Stimulated activated CD8-positive, alpha-beta memory T cell treated with anti-CD3 and anti-CD28 coated beads, Interleukin-12 subunit alpha, Interleukin-12 subunit beta, amount 100 ng/mL, for 4 hours (primary cell): ENCODE measurements at places on chromosomes 7 and 10.

DNA sequence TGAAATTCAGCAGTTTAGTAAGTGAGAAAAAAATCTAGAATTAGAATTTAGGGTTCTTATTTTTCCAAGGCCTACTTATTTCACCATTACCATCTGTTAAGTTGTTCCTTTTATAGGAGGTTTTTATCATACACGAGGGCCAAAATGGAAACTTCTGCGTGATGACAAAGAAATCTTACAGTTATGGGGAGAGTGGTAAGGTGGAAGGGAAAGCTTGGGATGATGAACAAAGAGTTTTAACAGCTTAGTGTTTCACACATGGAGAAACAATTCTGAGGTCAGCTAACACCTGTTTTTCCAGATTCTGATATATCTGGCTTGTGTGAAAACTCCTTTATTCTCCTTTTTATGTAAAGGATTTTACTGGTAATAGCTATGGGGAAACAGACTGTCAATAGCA lies 49.8 kb upstream of the SEMA3C start:
- DNase-seq = no peak

- no peak for DNase-seq
Measured at GRCh38 chr10:60488111-60488669, 98.5 kb upstream of the ANK3 start.

DNA sequence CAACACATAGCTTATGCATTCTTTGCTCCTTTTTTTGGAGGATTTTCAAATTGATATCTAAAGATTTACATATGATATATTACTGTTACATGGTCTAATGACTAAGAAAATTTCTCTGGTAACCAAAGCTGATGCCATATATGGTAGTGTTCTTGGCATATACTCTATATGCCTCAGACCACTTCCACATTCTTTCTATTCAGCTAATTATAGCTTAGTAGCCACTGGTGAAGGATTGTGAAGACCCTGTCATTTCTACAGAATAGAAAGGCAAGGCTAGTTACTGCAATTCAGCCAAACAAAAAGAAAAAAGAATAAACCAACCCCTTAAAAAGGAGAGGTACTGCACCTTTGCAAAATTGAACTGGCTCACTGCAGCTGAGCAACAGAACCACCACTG lies 3.7 kb downstream of the PURB start:
- no peak for DNase-seq

DNA sequence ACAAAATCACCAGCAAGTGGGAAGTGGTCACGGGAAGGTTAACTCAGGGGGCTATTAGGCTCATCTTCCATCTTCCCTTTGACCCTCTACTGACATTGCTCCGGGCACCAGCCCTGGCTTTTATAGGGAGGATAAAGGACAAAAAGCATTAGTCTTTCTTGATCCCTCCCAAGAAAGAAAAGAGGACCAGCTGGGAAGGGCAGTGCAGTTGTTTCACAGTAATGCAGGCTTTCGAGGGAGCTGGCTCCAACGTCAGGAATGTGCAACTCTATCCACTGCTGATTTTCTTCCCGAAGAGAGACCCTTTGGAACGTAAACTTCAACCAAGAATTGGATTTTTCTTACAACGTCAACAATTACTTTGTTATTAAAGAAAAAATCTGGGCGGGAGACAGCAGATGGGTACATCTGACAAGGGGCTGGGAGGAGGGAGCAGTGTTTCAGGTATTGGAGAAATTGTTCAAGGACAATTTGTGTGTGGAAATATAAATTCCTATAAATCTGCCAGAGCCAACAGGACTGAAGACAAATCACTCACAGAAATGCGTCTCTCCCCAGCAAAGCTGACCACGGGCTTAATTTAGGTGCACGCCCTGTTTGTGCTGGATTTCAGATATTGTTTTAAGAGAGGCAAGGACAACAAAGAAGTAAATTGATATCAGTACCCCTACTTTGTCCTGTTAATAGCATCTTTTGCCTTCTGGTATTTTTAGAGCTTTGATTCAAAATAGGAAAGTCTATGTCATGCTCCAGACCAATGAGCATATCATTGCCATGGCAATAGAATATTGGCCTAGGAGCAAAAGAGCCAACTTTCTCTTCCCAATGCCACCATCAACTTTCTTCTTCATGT lies 23.4 kb upstream of the ARID5B start:
- no peak for DNase-seq

DNA sequence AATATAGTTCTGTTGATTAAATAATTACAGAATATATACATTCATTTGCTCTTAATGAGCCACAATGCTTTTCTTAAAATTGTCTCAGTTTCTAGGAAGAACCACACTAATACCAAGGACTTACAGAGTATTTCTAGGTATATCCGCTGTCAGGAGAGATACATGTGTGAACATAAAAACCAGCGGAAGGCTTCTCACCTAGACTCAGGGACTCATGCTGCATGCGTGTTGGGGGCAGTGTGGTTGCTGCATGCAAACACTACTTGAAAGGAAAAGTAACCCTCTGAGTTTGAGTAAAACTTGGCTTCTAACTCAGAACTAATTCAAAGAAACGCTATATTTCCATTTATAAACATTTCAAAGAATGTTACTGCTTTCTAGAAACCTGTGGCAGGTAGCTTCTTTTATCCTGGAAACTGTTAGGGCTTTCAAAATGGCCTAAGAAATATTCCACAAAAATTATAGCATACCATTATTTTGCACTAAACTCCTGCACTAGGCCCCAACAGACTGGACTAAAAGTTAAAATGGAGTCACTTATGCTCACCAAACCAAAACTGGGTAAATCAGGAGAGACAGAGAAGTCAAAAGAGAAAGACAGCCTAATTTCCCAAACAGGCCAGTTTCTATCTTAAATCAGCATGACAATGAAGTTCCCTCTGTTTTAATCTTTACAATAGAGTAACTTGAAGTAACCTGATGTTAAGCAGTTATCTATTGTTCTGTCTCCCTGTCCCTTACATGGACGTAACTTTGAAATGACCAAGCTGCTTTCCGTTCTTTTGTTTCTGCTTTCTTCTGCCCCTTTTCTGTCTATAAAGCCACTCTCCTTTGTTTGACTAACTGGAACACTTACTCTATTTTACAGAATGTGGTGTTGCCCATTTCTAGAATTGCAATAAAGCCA lies 95.2 kb upstream of the FAM133B start:
- peak; percentile 19 for DNase-seq

- DNase-seq = no peak
Measured at GRCh38 chr7:36961097-36961496, 236.8 kb upstream of the AOAH start.

GRCh38 chr7:134662166-134662870 lies 15.7 kb downstream of the BPGM start:
- DNase-seq = no peak

- DNase-seq = no peak
Measured at GRCh38 chr7:8249121-8249520, 12.8 kb downstream of the ICA1 start.

GRCh38 chr7:130153211-130153908 lies 51.8 kb downstream of the TMEM209 start:
- DNase-seq = no peak

GRCh38 chr10:124653811-124654651 lies 90.1 kb downstream of the FAM53B start:
- no peak for DNase-seq

- DNase-seq = no peak
Measured at GRCh38 chr10:76033457-76034196, 602.2 kb downstream of the LRMDA start.

GRCh38 chr7:14999331-14999730 lies 96.8 kb upstream of the DGKB start:
- DNase-seq = no peak

GRCh38 chr7:152683297-152683696 lies 7.4 kb upstream of the XRCC2 start:
- DNase-seq = no peak

DNA sequence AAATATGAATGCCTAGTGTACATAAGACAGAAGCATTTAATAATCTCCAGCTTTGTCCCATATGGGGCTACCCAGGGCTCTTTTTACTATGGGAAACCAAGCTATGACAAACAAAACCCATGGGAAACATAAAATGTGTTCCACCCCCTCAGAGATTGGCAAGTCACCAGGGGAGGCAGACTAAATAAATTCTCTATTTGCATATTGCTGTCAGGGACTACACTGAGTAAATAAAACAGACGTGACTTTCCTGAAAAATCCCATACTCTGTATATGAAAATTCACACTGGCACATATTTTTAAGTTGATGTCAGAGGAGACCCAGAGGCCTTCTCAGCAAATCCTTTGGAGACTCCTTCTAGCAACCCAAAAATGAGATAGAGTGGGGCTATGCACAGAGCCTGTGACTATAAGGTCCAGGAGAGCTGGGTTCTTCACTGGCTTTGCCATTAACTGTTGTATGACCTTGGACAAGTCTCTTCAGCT lies 44.0 kb upstream of the HPSE2 start:
- DNase-seq = no peak

DNA sequence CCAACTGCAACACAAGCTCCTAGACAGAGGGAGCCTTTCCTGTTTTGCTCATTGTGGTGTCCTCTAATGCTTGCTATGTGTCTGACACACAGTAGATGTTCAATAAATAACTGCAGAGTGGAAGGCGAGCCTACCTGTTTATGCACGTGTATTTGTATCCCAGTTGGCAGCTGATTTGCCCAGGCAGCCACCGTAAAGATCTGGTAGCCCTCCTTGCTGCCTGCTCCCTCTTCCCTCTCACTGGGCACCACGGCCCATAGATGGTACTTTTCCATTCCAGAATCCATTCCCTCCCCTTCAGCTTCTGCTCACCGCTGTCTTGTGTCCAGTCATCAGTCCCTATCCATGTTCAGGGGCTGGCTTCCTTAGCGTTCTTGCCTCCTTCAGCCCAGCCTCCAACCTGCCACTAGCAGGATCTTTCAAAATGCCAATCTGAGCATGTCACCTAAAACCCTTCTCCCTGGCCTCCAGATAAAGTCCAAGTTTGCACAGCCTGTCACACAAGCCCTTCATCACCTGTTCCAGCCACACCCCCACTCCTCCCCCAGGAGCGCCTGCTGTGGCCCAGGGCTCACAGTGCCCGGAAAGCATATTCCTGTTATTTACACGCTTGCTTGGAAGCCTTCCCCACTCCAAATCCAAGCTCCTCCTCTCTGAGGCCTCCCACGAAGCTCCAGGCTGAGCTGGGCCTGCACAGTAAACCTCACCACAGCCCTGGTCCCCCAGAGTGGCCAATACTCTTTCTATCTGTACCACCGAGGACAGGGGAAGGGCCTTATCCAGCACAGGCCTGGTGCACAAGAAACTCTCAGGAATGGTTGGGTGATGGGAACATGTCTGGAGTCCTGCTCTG lies 21.0 kb downstream of the ZCCHC24 start:
- DNase-seq = no peak

DNA sequence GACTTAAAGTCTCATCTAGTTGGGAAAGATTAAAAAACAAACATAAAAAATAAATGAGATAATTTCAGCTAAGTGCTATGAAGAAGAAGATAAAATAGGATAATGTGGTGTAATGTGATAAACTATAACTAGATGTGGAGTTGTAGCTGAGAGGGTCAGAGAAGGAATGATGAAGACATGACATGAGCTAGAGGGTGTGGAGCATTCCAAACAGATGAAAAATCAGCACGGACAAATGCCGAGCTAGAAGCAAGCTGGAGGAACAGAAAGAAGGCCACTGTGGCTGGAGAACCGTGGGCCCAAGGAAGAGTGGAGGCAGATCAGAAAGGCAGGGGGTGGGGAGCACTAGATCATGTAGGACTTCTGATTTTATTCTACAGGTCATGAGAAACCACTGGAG lies 70.6 kb downstream of the CDK6 start:
- no peak for DNase-seq

DNA sequence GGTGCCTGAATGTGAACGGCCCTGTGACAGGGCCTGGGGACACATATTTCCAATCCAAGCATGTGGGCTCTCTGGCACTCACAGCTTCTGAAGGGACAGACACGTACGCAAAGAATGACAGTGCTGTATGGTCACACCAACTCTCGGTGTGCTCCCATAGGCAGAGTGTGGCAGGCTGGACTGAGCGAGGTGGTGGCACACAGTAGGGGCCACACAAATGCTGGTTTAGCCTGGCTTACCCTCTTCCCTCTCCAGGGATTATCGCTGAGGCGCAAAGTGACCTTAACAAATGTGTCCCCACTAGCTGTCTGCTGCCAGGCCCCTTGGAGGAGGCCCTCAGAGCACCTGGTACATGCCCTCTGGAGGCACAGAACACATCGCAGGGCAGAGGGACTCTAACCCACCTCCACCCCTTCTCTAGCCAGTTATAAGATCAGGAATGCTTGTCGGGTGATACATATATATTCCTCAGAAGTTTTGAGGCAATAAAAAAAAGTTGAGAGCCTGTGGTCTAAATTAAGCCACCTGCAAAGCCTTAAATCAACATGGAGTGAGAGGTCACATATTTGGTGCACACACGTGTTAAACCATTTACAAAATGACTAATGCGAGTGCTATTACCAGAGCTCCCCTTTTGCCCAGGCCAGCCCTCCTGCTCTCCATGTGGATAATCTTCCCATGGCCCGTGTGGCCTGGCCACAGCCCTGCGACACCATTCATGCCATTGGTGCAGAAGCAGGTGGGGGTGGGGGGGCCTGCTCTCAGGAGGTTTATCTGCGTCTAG lies 262.8 kb upstream of the GRB10 start:
- no peak for DNase-seq

- DNase-seq = no peak
Measured at GRCh38 chr7:52482076-52482475, 553.4 kb upstream of the POM121L12 start.

DNA sequence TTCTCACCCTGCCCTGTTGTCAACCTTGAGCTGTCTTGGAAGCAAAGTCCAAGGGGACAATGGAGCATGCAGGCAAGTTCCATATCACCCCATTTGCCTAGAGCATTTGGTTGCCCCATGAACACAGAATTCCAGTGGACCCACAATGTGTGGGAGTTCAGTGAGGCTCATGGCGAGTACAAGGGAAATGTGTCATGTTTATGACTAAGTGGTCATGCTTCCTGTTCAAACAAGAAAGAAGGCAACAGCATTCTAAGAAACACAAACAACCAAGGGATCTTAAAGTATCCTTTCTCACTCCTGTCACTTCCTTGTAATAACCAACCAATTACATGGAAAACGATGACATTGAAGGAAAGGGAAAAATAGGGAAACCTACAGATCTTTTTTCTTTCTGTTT lies 513.0 kb downstream of the INHBA start:
- DNase-seq = no peak

GRCh38 chr10:29658984-29659965 lies 24.5 kb upstream of the SVIL start:
- peak; percentile 49 for DNase-seq

DNA sequence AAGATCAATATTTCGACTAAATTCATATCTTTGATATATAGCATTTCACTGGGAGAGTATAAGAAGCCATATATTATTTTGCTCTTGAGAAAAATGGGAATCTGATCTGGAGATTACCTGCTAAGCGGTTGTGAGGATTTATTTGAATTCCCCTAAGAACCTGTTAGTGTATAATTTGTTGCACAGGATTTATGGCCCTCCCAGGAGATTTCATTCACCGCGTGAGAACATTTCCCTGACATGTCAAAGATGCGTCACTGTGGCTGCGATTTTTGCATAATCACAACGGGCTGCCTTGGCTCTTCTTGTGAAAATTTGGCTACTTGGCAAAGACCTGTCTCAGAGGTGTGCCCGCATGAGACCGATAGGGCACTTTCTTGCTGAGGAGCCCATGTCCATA lies 184.7 kb upstream of the PFKP start:
- no peak for DNase-seq

GRCh38 chr7:14233076-14233867 lies 243.8 kb upstream of the ETV1 start:
- DNase-seq = no peak

- DNase-seq = no peak
Measured at GRCh38 chr7:133452577-133452976, 199.7 kb downstream of the EXOC4 start.

GRCh38 chr10:59872892-59873463 lies 33.4 kb downstream of the CCDC6 start:
- no peak for DNase-seq

- DNase-seq = no peak
Measured at GRCh38 chr10:8116474-8116873, 62.0 kb downstream of the GATA3 start.
